ENCODE measurements at places on chromosomes 5 and 9.

- no peak for DNase-seq
These were observed 47.7 kb upstream of the TTC39B start for GRCh38 chr9:15354713-15355112.

GRCh38 chr9:32590898-32591297 is 17.9 kb upstream of the NDUFB6 start:
- DNase-seq, result no peak

GRCh38 chr9:20562051-20562450 is 60.2 kb downstream of the MLLT3 start:
- no peak for DNase-seq

DNA sequence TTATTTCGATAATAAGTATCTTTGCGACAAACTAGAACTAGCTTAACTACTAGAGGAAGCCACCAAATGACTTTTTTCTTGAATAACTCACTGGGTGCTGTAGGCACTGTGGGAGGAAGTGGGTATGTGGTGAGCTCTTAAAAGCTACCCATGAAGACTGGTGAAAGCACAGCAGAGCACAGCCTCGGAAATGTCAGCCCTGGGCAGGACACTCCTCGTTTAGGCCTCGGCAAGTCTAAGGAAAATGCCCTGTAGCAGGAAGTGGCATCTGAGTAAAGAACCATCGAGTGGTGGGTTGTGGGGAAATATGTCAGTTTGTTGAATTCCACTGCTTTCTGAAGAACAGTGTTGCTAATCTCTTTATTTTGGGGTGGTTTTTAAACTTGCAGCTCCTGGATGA is 44.0 kb upstream of the NCS1 start:
- peak; percentile 89 for DNase-seq

DNA sequence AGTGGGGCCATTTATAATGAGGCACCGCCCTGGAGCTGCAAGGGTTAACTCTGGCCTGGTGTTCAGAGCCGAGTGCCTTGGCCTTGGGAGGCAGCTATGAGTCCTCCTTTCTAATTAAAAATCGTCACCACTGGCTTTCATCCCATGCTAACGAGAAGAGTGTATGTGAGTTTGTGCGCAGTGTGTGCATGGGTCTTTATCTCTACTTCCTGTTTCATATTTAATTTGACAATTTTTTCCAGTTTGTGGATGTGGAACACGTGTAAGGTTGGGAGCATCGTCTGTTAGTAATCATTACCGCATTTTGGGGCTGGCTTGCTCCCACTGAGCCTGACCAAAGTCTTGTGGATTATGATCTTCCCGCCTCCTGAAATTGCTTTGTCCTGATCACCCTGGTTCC is 76.4 kb downstream of the NDFIP1 start:
- peak; percentile 14 for DNase-seq

- no peak for DNase-seq
These were observed 36.2 kb upstream of the TTC1 start for GRCh38 chr5:159972538-159973362.

DNA sequence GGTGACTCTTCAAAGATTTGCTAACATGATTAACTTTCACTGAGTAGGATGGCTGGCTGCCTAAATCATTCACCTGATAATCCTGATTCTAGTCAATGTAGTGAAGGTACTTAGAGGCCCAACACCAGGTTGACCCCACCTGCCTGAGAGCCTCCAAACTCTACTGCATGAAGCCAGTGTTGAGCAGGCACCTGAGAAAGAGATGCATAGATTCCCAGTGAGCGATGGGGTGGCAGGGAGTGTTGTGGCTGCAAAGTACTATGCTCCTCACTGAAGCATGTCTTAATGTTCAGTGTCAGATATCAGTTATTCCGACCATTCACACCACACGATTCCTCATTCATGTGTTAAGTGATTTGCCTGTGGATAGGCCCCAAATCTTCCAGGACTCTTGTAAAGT is 804.4 kb downstream of the TLE4 start:
- no peak for DNase-seq

- no peak for DNase-seq
These were observed at the start of gene FOXI1 for GRCh38 chr5:170105642-170106611. Gene FOXI1, plus strand, starts transcription at chr5:170105897. Its CDS starts 61 bp downstream, at chr5:170105958.
